Pulmonary artery endothelial cell (primary cell): ENCODE measurements at places on chromosomes 11 and 22. TPM values are rescaled to one million over a fixed set of nuclear protein-coding genes. Genes with fewer than 3 reads are reported as not detected.

DNA sequence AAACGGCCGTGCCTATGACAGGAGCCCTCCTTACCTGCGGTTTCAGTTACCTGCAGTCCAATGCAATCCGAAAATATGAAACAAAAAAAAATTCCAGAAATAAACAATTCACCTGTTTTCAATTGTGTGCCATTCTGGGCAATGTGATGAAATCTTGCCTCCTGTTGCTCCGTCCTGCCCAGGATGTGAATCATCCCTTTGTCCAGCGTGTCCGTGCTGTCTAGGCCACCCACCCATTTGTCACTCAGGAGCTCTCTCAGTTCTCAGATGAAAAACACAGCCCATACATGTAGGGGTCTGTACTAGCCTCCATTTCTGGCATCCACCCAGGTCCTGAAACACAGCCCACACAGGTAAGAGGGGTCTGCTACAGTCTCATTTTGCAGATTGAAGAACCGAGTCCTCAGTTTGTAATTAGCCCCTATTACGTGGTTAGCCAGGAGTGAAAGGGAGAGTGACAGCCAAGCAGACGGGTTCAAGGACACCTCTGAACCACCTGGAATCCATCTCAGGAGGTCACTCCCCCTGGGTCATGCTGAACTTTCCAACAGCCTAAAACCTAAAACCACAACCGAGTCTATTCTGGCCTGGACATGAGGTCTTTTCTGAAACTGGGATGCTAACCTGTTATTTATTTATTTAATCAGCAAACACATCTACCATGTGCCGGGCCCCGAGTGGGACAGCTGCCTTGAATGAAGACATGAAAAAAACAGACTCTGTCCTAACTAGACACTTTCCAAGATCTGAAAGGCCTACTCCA, 317.2 kb downstream of the SHANK2 start:
- no peak for DNase-seq

GRCh38 chr11:93844568-93844967, 5.8 kb downstream of the VSTM5 start:
- DNase-seq, result no peak

DNA sequence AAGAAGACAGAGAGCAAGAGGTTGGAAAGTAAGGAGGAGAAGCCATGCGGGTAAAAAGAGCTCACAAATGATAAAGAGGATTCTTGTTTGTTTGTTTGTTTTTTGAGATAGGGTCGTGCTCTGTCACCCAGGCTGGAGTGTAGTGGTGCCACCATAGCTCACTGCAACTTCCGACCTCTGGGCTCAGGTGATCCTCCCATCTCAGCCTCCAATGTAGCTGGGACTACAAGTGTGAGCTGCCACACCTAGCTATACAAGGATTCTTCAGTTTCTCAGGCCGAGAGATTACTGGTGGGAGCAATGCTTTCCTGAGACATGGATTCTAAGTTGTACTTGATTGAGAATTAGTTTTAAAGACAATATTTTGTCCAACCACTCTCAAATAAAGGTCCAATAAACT, 55.6 kb downstream of the CLTCL1 start:
- DNase-seq, result no peak

- DNase-seq, result no peak
Measured at GRCh38 chr11:72681226-72682153, 7.3 kb upstream of the PDE2A start.

DNA sequence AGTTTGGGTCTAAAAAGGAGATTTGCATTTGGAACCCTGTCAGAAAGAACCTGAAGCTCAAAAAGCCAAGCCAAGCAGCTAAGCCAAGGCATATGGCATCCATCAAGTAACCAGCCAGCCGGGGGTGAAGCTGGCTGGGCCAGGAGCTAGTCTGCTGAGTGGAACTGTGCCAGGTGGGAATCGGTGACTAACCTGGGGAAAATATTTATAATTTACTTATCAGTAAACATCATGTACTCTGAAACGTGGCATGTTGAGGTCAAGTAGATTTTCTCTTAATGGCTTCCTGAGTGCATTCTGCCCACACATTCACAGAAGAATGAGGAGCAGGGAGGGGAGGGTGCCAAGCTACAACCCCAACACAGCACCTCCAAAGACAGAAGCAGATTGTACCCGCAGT, 70.5 kb upstream of the SESN3 start:
- no peak for DNase-seq

DNA sequence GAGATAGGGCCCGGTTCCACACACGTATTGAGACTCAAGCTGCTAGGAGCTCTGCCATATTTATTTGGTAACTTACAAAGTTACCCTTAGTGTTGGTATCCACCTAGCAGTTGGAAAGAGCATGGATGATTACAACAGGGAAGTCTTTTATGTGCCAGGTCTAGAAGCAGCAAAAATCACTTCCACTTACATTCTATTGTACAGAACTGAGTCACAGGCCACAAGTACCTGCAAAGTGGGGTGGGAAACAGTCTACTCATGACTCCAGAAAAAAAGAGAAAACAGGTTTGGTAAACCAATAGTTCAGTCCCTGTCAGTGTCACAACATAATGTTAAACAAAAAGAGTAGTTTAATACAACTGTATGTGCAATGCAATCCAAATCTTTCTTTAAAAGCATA, 279.6 kb upstream of the PITPNB start:
- DNase-seq, result no peak

DNA sequence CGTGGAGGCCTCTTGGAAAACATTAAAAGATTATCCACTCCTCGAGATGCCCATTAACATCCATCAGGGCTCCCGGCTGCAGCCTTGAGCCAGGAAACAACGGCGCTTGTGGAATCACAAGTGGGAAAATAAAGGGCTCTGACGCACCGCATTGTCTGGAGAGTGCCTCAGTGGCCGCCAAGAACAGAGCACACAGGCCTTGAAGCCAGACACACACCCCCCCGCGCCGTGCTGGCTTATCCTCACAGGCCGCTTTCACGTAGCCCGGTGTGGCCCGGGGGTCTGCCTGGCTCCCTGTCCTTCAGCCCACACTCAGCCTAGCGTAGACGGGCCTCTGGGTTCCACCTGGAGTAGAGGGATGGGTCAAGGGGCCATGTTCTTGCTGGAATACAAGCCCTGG, 1020.5 kb downstream of the BRD1 start:
- no peak for DNase-seq

DNA sequence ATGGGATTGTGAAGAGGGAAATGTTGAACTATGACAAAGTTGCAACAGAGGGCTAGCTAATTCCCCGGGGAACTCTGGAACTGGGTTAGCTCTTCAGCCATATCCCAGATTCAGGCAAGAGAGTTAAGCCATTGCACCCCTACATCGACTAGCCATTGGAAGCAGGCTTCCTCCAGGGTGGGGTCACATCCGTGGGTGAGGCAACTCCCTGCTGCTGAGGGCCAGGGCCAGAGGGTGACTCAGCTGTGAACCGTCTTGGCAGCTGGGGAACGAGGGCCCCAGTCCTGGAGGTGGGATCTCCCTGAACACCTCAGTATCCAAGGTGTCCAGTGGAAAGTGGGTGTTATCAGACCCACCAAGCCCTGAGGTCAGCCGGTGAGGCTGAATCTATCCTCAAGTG, 41.1 kb downstream of the RPS6KA4 start:
- DNase-seq, result no peak

DNA sequence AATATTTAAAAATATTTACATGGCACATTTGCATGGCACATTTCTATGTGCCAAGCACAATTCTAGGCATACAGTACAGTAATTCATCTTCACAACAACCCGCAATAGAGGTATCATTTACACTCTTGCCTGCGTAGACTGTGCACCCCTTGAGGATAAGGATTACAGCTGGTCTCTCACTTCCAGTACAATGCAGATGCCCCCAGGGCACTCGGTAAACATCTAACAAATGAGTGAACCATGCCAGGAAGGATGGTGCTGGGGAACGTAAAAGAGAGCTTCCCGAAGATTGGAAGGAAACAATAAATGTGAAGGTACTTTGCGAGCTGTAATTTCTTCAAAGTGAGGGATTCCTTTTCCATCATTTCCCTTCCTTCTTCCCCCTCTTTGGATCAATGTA, 1.3 kb downstream of the PRPF19 start:
- DNase-seq, result no peak

DNA sequence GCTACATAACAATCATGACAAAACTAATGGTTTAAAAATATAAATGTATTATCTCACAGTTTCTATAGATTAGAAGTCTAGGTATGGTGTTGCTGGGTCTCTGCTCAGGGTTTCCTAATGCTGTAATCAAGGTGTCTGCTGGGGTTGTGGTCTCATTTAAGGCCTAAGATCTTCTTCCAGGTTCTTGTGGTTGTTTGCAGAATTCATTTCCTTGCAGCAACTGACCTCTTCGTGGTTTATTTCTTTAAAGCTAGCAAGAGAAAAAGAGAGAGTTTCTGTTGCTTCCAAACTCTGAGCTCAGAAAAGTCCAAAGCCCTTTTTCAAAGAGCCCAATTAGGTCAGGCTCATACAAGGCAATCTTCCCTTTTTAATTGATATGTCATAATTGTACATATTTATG, 452.7 kb upstream of the CCDC179 start:
- no peak for DNase-seq

GRCh38 chr11:62601122-62601371, 618 bp downstream of the MTA2 start:
- DNase-seq, result no peak

The PARVG gene
- total RNA-seq, result not detected in 2 replicates

The MYBPC3 gene
- total RNA-seq, result not detected in 2 replicates

The GGTLC3 gene
- not detected in 2 replicates for total RNA-seq

The PGM2L1 gene
- 29.6 and 32.2 TPM in 2 replicates for total RNA-seq
